Pancreas (tissue), 10 donors: ENCODE measurements at places on chromosomes 2 and 18. TPM values are rescaled to one million over a fixed set of nuclear protein-coding genes. Genes with fewer than 3 reads are reported as not detected.

GRCh38 chr2:148552675-148553331, 91.7 kb upstream of the EPC2 start:
- no peaks in the 10 kb centered on the region for H3K36me3 ChIP-seq
- no peaks in the 10 kb centered on the region for H3K4me1 ChIP-seq
- H3K27me3 ChIP-seq: no peaks in the 10 kb centered on the region
- DNase-seq: no peak
- H3K27ac ChIP-seq: no peak overlapping the region
- H3K4me3 ChIP-seq: no peak overlapping the region

DNA sequence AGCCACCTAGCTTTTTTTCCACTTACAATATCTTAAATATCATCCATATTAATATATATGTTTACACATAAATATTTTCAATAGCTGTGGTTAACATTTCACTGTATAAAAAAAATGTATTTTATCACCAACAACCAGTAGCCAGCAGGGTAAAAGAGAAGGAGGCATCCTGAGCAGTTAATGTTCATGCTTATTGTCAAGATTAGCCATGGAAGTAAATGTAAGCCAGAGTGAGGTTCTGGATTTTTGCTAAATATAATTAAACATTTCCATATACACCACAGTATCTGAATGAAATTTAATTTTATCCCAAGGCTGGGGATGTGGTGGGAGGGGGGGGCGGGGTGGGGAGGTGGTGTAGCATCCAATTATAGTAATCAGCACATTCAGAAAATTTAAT, 80.3 kb upstream of the GRB14 start:
- no peak overlapping the region for H3K4me3 ChIP-seq
- no peaks in the 10 kb centered on the region for H3K36me3 ChIP-seq
- H3K27ac ChIP-seq: no peak overlapping the region

DNA sequence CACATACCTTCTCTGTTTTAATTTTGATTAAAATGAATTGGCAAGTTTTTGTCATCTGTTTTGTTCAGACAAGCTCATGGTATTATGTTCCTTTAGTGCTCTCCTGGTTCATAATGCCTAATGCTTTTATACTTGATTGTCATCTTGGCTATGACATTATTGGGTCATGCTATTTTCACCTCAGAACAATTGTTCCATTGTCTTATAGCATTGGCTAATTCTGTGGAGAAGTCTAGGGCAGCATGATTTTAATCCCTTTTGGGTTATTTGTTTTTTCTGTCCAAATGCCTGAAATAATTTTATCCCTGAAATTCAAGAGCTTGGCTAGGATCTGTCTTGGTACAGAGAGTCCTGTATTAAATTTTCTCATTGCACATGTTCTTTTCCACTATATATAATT, 83.8 kb upstream of the CCDC85A start:
- DNase-seq: no peak
- H3K27ac ChIP-seq: no peak overlapping the region
- H3K36me3 ChIP-seq: no peaks in the 10 kb centered on the region
- no peak overlapping the region for H3K4me3 ChIP-seq
- no peaks in the 10 kb centered on the region for H3K4me1 ChIP-seq
- no peaks in the 10 kb centered on the region for H3K27me3 ChIP-seq

DNA sequence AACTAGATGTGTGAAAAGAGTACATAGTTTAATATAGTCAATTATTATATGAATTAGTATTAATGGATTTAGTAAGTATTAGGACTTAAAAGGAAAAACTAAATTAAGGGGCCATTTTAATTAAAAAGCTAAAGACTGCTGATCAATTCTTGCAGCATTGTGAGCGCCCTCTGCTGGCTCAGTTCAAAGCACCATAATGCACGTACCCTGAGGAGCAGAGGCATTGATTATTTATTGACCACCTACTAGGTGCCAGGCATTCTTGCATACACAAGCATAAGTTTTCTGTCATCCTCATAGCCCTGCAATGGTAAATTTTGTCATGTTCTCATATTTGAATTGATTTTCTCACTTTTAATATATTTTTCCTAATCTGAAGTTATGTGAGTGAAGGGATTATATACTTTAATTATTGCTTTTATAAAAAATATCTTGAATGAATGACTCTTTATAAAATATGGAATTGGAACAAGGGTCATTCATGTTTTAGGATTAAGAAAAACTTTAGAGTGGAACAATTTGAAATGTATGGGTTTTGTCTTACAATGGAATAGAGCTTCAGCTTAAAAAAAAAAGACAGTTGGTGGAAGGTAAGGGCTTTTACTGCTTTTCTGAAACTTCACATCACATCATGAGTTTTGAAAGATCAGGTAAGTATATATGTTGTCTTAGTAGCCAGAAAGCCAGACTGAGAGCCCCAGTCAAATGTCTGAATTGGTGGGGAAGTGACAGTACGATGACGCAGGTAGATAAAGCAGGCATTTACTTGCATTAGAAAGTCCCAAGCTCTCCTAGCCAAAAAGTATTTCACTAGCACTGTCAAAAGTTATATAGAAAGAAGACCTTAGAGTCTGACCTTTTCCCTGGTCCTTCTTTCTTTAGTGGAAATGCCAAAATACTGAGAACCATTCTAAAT, 9.7 kb downstream of the ITGA4 start:
- no peak overlapping the region for H3K27ac ChIP-seq
- H3K27me3 ChIP-seq: no peaks in the 10 kb centered on the region
- peak; percentile 80 for DNase-seq
- no peaks in the 10 kb centered on the region for H3K36me3 ChIP-seq

Gene CD28
- 0.63 TPM for total RNA-seq

Gene ADD2
- total RNA-seq: 4.6 TPM

Gene DCAF17
- total RNA-seq: 7.3 TPM

Gene RIT2
- total RNA-seq: not detected

Gene VWA3B
- total RNA-seq: not detected

Gene PLGLB2
- not detected for total RNA-seq
